Stimulated activated CD4-positive, alpha-beta T cell treated with anti-CD3 and anti-CD28 coated beads, TNF-alpha, amount 100 ng/mL, for 4 hours (primary cell): ENCODE measurements at places on chromosomes 3 and 15.

DNA sequence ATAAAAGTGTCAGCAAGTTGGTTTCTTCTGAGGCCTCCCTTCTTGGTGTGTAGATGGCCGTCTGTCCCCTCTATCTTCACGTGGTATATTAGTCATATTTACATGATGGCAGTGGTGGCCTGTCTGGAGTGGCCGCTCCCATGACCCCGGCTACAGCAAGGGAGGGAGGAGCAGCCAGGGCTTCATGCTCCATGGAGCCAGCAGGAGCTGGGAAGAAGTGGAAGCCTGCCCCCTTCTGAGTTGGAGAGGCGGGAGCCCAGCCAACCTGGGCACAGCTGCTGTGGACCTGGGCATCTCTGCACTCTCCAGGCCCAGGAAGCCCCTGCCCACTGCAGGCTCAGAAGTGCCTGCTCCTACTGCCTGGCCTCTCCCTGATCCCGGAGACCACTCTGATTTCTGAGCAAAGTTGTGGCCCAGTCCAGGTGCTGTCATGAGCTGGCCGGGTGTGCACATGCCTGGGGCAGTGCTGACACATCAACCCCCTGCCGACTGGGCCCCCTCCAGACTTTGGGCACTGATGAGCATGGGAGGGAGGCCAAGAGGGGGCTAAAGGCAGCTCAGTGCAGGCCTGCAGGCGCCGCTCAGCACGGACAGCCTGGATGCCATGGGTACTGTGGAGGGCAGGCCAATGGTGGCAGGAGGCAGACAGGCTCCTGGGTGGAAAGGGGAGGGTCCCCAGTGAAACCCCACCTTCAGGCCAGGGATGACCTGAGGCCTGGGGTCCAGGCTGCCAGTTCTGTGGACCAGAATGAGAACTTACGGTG, 84.8 kb downstream of the SERPINI1 start:
- DNase-seq, result no peak

DNA sequence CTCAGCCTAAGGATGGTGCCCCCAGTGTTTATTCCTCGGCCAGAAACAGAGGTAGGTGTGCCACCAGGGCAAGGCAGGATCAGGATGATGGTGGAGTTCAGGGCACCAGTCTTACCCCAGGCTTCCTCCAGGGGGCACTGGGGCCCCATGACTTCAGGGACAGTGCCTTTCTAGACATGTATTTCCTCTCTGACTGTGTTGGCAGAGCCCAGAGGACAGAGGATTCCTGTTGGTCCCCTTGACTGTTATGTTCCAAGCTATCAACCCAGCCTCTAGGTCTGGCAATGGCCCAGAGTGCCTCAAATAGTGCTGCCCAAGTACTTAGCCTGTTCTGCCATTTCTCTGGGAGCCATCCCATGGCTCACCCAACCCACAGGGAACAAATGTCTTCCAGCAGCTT, 2.8 kb downstream of the HEMK1 start:
- peak; percentile 71 for DNase-seq

DNA sequence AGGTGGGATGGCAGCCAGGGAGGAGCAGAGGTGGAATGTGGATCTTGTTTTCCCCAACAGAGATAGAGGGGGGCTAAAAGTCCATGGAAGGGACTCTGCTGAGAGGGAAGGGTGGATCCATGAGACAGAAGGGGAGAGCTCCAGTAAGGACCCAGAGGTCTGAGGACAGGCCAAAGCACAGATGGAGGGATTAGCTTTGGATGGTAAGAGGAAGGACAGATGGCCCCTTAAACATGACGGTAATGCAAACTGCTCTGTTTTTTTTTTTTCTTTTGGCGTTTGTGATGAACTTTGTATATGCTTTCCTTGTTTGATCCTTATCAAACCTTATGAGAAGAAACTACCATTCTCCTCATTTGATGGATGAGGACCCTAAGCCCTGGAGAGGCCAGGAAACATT, 96.2 kb downstream of the IGF1R start:
- no peak for DNase-seq

- no peak for DNase-seq
Measured at GRCh38 chr3:195410546-195410945, 32.3 kb downstream of the ACAP2 start.

DNA sequence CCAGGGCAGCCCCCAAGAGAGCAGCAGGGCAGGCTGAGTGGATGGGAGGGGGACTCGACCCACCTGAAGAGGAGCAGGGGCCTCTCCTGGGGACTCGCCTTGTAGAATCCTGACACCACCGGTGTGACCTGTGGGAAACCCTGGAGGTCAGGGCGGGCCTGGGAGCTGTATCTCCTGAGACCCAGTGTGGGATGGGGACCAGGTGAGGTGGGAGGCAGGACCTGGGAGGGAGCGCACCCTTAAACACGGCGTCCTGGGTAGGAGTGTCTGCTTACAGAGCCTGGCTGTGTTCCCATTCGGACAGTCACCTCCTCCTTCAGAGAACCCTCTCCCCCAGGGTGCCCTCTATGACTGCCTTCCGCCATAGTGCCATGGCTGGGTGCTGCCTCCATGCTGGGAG, 27.1 kb downstream of the C15orf39 start:
- no peak for DNase-seq

- no peak for DNase-seq
Measured at GRCh38 chr3:189394599-189395121, 222.9 kb downstream of the TPRG1 start.
